Left ventricle myocardium inferior (tissue), 1 donor: ENCODE measurements at places on chromosomes 3 and 15. TPM values are rescaled to one million over a fixed set of nuclear protein-coding genes. Genes with fewer than 3 reads are reported as not detected.

DNA sequence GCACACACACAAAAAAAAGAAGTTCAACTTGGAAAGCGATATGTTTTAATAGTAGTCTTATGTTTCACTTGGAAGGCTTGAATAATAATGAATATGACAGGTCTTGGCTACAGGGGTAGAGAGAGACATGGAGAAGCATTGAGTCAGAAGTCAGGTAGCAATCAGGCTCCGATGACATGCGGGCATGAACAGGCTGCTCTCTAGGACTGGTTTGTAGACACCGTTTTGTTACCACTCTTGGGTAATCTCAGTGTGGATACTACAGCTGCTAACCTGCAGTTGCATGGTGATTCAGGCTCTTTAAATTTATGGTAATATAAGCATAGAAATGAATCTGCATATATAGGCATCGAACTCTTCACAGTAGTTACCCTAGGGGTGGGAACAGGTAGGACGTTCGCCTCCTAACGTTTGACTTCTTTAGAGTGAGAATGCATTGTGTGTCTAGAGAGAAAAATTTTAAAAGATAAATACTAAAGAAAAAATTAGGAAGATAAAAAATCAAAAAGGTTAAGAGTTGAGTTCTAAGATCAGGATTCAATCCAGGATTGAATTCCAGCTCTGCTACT, 241.6 kb upstream of the KBTBD8 start:
- DNase-seq: no peak

GRCh38 chr3:159936541-159936940, 52.1 kb upstream of the IL12A start:
- no peak for DNase-seq

- DNase-seq: no peak
These were observed 108.4 kb upstream of the SLC6A11 start for GRCh38 chr3:10707400-10708215.

DNA sequence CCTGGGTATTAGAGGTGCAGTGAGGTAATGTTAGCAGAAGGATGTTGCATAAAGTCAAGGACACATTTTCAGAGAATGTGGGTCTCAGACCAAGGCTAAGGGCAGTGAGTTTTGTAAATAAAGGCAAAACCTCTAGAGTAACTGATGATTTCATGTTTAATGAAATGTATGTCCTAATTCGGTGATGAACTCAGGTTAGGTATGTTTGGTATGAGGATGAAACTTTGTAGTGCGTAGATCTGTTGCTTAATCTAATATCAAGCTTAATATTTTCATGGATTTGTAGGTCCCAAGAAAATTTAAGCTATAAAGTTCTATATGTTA, 3.6 kb downstream of the USP50 start:
- no peak for DNase-seq

DNA sequence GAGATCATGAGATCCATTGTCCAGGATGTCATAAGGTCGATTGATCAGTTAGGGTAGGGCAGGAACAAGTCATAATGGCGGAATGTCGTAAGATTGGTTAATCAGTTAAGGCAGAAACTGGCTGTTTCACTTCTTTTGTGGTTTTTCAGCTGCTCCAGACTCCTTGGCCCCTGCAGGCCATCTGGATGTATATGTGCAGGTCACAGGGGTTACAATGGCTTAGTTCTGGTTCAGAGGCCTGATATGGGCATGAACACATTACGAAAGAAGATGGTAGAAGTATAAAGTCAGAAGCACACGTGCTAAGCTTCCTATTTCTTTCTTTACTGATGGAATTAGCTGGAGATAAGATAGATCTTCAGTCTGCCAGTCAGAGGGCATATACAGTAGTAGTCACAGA, 315.4 kb upstream of the LRRC3B start:
- no peak for DNase-seq

DNA sequence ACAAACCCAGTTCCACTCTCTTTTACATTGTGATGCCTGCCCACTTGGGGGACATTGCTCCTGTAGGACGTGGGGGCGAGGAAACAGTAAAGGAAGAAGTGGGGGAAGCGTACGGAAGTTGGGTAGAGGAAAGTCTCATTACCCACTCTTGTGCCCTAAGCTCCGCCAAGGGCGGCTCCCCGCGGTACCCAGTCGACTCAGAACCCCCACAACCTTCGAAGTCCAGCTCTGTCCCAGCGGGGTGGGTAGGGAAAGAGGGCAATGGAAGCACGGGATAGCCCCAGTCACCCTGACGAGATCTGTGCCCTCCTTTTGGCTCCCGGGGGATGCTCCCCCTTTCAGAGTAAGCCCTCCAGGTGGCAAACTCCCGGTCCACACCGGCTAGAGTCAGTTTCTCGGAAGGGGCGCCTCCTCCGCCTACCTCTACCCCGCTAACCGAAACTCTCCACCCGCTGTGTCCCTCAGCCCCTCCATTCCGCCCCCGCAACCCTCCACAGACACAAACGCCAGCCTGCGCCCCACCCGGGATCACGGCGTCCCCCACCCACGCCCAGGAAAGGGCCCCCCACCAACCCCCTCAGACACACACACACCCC, 527 bp downstream of the CSNK1G1 start:
- no peak for DNase-seq

GRCh38 chr3:57709559-57709958, 16.7 kb upstream of the DENND6A start:
- DNase-seq: no peak

DNA sequence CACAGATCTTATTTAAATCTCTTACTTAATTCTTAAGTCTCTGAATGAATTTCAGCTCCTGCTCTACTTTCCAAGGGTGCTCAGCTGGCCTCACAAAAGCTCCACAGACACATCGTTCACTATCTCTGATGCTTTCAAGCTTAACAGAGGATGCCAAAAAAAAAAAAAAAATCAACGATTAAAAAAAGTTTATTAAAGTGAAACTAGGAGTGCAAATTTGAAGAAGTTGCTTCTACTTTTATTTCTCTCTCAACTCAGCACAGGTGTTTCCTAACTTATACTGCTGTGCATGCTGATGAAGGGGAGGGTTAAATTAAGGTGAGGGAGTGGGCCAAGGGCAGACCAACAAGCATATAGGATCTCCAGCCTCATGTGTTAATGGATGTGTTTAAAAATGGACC, 157.2 kb downstream of the TIGIT start:
- no peak for DNase-seq

DNA sequence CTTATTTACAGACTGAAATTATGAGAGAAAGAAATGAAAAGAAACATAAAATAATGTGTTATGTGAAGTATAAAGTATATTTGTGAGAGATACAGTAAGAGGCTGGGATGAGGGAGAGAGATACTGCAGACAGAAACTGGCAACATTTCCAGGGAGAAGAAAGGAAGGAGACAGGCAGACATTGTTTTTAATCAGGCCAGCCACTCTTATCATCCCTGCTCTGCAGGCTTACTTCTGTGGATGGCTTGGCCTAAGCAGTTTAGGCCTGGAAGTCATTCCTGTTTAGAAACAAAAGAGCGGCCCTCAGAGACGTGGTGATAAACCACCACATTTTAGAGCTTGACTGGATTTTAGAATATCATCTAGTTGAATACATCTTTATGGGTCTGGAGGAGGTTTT, 12.4 kb downstream of the PCCB start:
- DNase-seq: no peak

- DNase-seq: peak; percentile 63
These were observed 224.0 kb downstream of the SLCO3A1 start for GRCh38 chr15:92077353-92078085.

DNA sequence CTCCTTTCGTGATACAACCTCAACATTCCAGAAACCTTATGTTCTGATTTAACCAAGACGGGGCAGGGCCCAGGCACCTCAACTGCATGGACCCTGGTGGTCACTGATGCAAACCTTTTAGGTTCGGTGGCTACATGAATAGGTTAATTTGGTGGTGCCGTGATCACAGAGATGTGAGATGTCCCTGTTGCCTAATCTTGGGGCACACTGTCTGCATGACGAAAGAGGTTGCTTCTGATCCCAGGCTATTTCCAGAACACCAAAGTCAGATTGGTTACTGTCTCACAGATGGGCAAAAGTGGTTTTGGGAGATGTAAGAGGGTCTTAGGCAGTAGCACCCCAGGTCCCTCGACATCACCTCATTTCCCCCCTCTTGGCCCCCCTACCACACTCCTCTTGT, 4.0 kb upstream of the CCR1 start:
- DNase-seq: no peak

DNA sequence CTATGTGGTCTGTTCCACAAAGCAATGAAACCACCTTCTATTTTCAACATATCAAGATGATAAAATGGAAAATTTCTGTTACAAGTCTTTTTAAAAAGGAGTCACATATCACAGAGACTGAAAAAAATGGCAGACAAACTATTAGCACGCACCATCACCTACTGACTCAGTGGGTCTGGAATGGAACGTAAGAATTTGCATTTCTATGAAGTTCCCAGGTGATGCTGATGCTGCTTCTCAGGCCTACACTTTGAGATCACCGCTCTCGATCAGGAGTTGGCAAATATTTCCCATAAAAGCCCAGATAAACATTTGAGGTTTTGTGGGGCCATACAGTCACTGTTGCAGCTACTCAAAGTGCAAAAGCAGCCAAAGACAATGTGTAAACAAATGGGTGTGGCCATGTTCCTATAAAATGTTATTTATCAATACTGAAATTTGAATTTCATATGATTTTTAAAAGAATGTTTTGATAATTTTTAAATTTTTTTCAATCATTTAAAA, 142.9 kb downstream of the ADAM10 start:
- no peak for DNase-seq

GRCh38 chr15:68414206-68414555, 17.8 kb downstream of the ITGA11 start:
- DNase-seq: no peak

DNA sequence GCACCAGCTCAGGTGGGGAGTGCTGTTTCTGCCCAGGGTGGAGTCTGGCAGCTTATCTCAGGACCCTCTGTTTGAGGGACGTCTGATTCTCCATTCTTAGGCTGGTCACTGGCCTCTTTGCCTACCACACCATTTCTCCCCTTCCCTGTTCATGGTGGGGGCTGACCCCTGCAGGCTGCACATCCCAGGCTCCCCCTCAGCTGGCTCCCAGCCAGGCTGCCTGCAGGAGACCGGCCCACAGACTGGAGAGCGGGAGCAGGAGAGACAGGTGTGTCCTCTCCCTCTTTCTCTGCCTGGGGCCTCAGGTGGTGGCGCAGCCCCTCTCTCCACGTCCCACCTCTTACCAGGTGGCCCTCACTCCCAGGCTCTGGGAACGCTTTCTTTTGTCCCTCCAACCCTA, 60.8 kb downstream of the RAB11A start:
- DNase-seq: no peak

DNA sequence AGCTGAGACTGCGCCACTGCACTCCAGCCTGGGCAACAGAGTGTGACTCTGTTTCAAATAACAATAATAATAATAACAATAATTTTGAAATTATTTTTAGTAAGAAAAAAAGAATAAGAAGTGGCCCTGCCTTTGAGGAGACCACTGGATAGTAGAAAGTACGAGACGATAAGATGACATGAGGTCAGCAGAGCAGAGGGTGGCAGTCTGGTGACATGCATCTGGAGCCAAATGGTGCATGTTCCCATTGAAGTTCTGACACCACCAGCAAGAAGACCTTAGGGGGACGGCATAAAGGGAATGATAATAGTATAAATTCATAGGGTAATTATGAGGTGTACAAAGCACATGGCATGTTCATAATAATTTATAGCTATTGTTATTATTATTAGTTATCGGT, 542.2 kb upstream of the TBL1XR1 start:
- no peak for DNase-seq

- no peak for DNase-seq
These were observed 167.5 kb downstream of the NR2F2 start for GRCh38 chr15:96497951-96498350.

- DNase-seq: no peak
These were observed 70.5 kb upstream of the LIPC start for GRCh38 chr15:58361273-58361759.

GRCh38 chr15:101104141-101104540, 147.7 kb downstream of the CHSY1 start:
- no peak for DNase-seq

DNA sequence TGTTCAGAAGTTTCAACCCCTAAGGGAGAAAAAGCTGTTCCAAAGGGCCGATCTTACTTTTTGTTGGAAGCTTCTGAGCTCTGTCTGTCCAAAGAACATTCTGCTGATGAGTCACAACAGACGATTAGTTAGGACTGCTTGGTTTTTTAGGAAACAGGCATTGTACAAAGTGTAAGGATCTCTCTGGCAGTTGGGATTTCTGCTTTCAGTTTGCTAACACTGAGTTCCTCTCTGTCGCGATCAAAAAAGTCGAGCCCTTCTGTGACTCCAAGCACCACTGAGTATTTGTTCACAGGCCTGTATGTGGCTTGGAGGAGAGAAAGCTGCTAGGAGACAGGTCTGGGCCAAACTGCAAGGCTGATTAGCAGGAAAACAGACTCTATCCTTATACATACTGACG, 91.8 kb upstream of the PFN2 start:
- no peak for DNase-seq

The NOX5 gene
- total RNA-seq: not detected

The XYLB gene
- total RNA-seq: 0.91 TPM

The ANKUB1 gene
- total RNA-seq: not detected

The MESP1 gene
- 8.4 TPM for total RNA-seq

The GHSR gene
- not detected for total RNA-seq

The FBXO40 gene
- 245 TPM for total RNA-seq

The TMOD2 gene
- total RNA-seq: 5.1 TPM

The RBP2 gene
- not detected for total RNA-seq

The GATA2 gene
- total RNA-seq: 11.0 TPM

The SIDT1 gene
- 0.69 TPM for total RNA-seq

The ADAMTS9 gene
- 14.7 TPM for total RNA-seq

The NANOGP8 gene
- not detected for total RNA-seq
